Activated T-helper 1 cell treated with anti-CD3 and anti-CD28 coated beads, Interleukin-12 subunit alpha, Interleukin-12 subunit beta, Interleukin-2, Interleukin-4 antibody, amounts not matched to agents 30 ng/mL and 10 ng/mL and 1 ng/mL, durations not matched to agents 14 hours and 24 hours and 36 hours (primary cell): ENCODE measurements at places on chromosomes 11 and 22. TPM values are rescaled to one million over a fixed set of nuclear protein-coding genes. Genes with fewer than 3 reads are reported as not detected.

DNA sequence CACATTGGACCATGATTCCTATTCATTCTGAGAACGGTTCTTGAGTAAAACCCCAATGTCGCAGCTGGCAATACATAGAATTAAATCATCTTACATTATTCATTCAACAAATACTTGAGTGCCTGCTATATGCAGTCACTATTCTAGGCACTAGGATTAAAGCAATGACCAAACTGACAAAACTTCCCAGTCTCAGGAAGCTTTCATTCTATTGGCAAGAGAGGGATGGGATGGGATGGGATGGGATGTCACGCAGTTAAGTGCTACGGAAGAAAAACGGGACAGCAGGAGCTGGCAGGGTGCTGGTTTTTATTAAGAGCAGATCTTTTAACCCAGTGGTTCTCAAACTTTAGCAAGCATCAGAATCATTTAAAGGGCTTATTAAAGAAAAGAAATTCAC, 2.9 kb downstream of the PAK1 start:
- DNase-seq: no peak

GRCh38 chr22:36986242-36986821, 32.9 kb downstream of the TST start:
- DNase-seq: no peak

DNA sequence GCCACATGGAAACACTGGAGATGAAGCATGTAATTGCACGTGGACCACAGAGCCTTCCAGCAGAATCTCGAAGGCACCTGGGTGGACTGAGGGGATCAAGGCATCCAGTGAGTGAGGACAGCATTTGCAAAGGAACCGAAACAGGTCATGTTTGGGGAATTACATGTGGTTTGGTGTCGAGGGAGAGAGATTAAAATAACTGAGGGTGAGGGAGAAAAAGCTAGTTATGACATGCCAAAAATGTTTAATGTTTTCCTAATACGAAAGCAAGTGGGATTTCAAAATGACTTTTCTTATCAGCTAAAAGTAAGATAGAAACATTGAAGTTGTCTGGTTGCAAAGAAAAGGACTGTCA, 157.1 kb downstream of the BLID start:
- DNase-seq: no peak

- no peak for DNase-seq
Measured at GRCh38 chr11:122394313-122394712, 261.2 kb upstream of the UBASH3B start.

GRCh38 chr11:134756811-134757540, 344.9 kb upstream of the B3GAT1 start:
- DNase-seq: no peak

DNA sequence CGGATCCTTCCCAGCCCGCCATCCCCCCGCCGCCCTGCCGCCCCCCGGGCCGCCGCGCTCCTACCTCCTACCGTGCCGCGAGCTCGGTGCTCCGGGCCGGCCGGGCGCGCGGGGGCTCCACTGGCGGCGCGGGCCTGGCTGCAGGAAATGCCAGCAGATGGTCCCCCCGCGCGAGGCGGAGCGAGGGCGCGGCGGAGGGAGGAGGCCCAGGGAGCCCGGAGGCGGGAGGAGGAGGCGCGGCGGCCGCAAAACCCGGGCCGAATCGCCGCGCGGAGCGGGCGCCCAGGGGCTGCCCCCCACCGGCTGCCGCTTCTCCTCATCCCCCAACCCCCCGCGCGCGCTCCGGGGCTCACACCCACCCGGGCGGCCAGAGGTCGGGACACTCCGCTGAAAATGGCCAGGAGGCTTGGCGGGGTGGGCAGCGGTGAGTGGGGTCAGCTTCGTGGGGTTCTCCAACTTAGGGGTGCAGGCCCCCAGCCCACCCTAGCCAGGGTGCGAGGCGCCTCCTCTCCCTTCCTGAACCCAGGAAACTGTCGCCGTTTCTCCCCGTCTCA, at the start of gene OSBPL5:
Gene OSBPL5, minus strand, starts transcription at position 159 of the 554 bp plus-strand sequence. CDS start 36,162 bp downstream, outside the sequence.
- DNase-seq: peak; percentile 22

DNA sequence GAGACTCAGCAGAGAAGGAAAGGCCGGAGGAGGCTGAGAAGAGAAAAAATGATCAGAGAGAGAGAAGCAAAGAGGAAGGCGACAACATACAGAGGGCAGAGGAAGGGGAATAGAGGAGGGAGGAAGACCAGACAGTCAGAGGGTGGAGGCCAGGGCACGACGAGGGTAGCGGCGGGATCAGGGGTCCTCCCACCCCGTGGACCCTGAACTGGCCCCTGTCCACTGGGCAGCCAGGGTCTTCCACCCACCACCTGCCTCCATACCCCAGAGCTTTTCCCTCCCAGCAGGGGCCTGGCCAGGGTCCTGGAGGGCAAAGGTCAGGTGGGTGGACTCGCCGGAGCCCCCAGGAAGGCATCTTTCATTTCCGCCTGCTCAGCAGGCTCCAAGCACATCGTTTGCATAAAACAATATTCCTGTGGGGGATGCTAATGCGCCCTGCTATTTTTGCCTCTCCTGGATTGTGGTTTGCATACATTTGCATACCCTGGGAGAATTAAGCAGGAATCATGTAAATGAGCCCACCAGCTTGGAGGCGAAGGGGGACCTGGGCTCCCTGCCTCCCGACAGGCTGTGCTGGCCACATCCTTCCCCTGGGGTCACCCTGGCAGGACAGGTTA, 394.1 kb downstream of the MN1 start:
- DNase-seq: no peak

- DNase-seq: no peak
Measured at GRCh38 chr22:50719814-50720300, 18.1 kb upstream of the ACR start.

- no peak for DNase-seq
Measured at GRCh38 chr11:76206327-76207081, at the start of gene WNT11. Gene WNT11 (minus strand): TSS chr11:76206502. CDS start chr11:76206407, 95 bp downstream.

- DNase-seq: no peak
Measured at GRCh38 chr11:86346513-86346912, 28.2 kb upstream of the CCDC81 start.

DNA sequence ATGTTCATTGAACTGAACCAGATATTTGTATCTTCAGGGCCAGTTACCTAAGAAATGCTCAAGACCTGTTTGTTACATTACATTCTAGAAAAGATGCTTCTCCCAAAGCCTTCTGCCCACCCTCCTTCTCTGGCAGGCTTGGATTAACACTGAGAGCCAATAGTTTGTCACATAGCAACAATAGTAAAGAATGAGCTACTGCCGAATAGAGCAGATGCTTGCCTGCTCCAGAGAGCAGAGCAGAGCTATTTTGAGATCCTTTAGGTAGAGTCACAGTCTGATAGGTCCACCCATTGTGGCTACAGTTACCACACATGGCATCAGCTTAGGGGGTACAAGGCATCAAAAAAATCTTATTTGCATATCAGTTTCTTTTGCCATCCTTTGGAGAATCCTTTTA, 13.5 kb upstream of the EP300 start:
- no peak for DNase-seq

DNA sequence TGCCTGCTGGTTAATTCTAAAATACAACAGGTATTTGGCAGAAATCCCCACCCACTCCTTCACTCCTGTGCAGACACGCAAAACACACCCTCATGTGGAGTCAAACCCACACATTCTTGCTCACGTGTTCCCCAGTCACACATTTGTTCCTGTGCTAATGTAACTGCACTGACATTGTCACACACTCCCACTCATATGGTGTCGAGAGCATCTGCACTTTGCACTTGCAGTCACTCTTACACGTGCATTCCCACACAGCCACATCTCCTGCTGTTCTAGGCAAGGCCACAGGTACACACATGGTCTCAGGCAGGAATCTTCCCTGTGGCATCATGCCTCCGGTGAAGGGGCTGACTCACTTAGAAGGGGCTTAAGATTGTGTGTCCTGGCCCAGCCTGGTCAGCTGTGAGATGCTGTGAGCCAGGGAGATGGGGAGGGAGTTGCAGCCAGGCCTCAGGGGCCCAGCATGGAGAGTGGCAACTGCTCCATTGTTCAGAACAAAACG, 395.0 kb downstream of the TENM4 start:
- DNase-seq: no peak

GRCh38 chr22:47328550-47329243, 566.2 kb downstream of the TBC1D22A start:
- no peak for DNase-seq

Gene TMPRSS4
- not detected in 2 replicates for total RNA-seq

Gene OR52B4
- not detected in 2 replicates for total RNA-seq

Gene MPPED2
- not detected in 2 replicates for total RNA-seq

Gene ELF5
- not detected in 2 replicates for total RNA-seq

Gene FZD4
- 0.05 TPM in 1 of 2 replicates, not detected in the other for total RNA-seq

Gene ARHGAP42
- total RNA-seq: 0.10 and 0.24 TPM in 2 replicates

Gene ZBTB3
- 8.7 and 9.1 TPM in 2 replicates for total RNA-seq

Gene SLC25A45
- 15.3 and 19.4 TPM in 2 replicates for total RNA-seq

Gene TRIM48
- not detected in 2 replicates for total RNA-seq

Gene CRYBA4
- total RNA-seq: not detected in 2 replicates

Gene CRYBB3
- total RNA-seq: 0.60 TPM in 1 of 2 replicates, not detected in the other
